Stimulated activated CD4-positive, alpha-beta T cell treated with anti-CD3 and anti-CD28 coated beads, Interleukin-1b, Interleukin-23, amount 100 ng/mL, for 1 hour (primary cell): ENCODE measurements at places on chromosomes 6 and 20.

GRCh38 chr6:18036781-18037180, 49.3 kb upstream of the KIF13A start:
- DNase-seq = no peak

DNA sequence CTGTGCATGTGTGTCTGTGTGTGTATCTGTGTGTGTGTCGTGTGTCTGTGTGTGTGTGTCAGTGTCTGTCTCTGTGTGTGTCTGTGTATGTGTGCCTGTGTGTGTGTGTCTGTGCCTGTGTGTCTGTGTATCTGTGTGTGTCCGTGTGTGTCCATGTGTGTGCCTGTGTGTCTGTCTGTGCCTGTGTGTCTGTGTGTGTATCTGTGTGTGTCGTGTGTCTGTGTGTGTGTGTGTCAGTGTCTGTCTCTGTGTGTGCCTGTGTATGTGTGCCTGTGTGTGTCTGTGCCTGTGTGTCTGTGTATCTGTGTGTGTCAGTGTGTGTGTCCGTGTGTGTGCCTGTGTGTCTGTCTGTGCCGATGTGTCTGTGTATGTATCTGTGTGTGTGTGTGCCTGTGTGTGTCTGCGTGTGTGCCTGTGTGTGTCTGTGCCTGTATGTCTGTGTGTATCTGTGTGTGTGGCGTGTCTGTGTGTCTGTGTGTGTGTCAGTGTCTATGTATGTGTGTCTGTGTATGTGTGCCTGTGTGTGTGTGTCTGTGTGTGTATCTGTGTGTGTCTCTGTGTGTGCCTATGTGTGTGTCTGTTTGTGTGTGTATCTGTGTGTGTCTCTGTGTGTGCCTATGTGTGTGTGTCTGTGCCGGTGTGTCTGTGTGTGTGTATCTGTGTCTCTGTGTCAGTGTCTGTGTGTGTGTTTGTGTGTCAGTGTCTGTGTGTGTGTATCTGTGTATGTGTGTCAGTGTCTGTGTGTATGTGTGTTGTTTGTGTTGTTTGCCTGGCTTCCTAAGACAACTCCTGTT, 11.6 kb downstream of the SNPH start:
- no peak for DNase-seq

- peak; percentile 44 for DNase-seq
Observed at GRCh38 chr20:49384437-49385434, 97.7 kb downstream of the KCNB1 start.

DNA sequence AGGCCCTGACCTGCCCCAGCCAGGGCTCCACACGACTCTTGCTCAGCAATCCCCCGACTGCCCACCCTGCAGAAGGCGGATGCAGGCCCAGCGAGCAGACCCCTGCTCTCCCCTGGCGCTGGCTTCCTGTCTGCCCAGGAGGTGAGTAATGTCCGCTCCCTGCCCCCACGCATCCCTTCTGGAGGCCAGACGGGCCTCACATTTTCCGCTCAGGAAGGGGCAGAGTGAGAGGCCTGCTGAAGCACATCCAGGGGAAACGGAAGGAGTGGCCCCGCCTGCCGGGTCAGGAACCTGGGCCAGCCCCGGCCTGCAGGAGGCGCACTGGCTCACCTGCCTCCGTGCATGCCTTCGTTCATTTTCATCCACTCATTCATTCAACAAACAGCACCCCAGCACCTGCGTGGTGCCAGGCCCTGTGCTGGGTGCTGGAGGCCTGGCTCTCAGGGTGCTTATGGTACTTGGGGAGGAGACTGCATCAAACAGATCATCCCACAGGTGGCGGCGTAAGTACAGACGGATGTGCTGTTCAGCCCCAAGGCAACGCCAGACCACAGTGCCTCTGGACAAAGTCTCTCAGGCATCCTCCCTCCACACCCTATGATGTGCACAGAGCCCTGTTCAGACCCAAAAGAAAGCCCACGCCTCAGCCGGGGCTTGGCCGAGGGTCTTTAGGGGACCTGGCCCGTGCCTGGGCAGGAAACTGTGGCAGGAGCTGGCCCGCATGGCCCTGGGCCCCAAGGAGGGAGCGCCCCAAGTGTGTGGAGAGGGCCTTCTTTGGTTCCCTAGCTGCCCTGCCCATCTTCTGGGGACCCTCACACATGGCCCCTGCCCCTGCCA, 112.1 kb downstream of the ASXL1 start:
- DNase-seq = no peak

DNA sequence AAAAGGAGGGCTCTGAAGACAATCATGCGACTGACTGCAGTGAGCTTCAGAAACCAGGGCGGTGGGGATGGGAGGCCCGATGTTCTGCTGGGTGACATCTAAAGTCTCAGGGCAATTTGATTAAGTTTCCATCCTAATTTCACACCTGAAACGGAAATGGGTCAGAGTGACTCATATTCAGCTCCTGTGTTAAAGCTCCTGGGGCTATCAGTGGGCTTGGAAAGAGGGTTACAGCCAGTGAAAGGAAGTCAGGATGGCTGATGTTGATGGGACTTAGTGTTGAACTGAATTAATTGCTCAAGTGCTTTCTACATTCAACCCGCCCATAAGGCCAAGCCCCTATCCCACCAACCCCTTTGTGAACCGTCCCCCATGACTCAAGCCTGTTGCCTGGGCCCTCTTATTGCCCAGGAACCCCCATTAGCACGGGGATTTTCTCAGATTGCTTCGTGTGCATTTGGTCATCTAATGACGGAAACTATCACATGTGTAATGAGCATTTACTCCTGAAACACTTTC, 47.1 kb upstream of the TBC1D7 start:
- no peak for DNase-seq

DNA sequence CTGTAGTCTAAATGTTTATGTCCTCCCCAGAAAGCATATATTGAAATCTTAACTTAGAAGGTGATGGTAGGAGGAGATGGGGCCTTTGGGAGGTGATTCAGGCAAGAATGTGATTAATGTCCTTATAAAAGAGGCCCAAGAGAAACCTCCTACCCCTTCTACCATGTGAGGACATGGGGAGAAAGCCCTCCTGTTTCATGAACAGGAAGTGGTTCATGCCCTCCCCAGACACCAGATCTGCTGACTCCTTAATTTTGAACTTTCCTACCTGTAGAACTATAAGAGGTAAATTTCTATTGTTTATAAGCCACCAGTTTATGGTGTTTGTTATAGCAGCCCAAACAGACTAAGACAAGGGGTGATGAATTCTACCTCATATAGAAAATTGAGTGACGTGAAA, 8.7 kb upstream of the ECT2L start:
- DNase-seq = no peak

DNA sequence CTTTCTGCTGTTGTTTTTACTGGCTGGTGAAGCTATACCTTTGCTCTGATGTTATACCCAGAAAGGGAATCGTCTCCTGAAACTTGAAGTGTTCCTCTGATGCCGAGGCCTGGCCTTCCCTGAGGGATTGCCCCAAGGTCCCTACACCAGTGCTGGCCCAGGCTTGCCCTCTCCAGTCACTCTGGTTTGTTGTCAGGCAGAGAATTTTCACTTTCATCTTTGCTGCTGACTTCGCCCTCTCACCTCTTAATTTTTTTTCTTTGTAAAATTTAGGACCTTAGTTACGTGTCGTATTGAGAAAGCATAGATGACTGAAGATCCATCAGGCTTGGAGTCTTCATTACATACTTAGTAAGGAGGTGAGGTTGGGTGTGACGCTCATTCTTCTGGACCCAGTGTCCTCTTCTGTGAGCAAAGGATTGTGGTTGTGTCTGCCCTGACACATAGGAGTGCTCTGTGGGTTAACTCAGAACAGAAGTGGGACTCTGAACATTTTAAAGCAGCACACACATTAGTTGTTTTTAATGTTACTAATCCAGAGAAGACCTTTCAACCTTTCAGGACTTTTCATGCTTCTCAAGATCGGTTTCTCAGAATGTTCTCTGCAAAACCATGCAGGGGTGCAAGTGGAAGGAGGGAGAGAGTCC, 45.4 kb downstream of the TULP4 start:
- no peak for DNase-seq

DNA sequence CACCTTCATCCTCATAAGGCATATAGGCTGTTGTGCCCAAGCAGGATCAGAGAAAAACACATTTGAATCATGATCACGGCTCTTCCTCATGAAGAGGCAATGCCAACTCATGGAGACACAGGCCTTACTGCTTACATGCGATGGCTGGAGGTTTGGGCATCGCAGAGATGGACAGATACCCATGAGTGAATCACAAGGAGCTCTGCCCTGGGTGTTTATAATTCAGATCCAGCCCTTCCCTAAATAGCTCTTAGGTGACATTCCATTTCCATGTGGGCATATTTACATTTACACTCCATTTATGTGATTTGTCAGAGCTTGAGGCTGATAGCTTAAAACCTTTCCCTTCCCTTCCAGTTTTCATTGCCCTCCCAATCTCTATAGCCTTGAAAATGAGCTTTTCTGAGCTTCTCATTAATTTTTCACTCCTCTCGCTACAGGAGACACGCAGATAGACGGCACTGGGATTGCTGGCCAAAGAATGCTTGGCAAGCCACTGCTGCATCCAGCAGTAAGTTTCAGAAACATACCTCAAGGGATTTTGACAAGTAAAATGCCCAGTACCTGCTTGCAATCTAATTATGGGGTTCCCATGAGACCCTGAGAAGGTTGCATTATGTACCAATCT, 249.1 kb downstream of the TBC1D7 start:
- no peak for DNase-seq

DNA sequence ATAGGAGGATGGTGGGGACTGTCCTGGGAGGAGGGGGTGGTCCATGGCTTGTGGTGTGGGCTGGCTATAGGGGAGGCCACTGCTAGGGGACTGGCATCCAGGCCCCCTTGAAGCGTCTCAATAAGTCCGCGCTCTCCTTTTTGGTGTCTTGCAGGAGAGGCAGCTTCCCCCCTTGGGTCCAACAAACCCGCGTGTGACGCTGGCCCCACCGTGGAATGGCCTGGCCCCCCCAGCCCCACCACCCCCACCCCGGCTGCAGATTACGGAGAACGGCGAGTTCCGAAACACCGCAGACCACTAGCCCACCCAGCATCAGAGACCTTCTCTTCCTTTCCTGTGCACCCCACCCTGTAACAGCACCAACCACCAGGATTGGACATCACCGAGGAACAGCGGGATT, 2.8 kb upstream of the ZBTB9 start:
- no peak for DNase-seq

DNA sequence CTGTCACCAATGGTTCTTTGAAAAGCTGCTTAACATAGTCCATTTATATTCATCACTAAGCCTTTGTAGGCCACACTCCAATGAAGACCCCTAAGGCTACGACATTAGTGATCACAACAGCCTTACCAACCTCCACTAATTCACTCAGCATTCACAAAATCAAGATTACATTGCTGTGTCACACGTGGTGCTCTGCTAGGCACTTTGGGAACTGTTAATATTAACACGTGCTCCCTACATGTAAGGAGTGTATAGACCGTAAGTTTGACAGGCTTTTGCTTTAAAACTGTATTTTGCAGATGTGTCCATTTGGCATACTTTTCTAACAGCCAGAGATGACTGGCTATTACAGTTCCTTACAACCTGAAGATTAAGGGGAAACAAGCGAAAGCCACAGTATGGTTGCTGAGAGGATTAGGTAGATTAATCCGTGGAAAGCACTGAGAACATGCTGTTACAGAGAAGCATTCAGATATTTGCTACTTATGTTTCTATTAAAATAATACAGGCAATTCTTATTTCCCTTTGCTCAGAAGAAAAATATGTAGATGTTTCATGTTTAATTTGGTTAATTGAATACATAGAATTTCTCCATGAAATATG, 69.7 kb downstream of the SAMD3 start:
- DNase-seq = no peak

GRCh38 chr6:60754879-60755278, 1531.1 kb downstream of the KHDRBS2 start:
- DNase-seq = no peak

- DNase-seq = no peak
Observed at GRCh38 chr6:15322184-15322583, 76.3 kb downstream of the JARID2 start.

- DNase-seq = no peak
Observed at GRCh38 chr20:55684578-55684977, 320.7 kb downstream of the CBLN4 start.

DNA sequence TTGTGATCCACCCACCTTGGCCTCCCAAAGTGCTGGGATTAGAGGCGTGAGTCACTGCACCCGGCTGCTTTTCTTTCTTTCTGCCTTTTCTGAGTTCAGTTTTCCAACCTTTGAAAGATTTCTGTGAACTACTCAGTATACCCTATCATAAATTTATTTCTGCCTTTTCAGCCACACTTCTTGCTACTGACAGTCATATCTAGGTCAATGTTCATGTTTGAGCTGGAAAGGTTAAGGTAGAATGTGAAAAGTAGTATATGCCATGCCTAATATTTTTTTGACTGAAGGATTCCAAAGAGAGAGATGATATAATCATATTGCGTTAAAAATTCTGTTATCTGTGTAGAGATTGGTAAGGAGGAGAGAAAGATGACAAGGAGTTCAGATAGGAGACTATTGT, 25.9 kb upstream of the CEP162 start:
- no peak for DNase-seq

- DNase-seq = no peak
Observed at GRCh38 chr6:31158863-31159855, 770 bp downstream of the TCF19 start.

DNA sequence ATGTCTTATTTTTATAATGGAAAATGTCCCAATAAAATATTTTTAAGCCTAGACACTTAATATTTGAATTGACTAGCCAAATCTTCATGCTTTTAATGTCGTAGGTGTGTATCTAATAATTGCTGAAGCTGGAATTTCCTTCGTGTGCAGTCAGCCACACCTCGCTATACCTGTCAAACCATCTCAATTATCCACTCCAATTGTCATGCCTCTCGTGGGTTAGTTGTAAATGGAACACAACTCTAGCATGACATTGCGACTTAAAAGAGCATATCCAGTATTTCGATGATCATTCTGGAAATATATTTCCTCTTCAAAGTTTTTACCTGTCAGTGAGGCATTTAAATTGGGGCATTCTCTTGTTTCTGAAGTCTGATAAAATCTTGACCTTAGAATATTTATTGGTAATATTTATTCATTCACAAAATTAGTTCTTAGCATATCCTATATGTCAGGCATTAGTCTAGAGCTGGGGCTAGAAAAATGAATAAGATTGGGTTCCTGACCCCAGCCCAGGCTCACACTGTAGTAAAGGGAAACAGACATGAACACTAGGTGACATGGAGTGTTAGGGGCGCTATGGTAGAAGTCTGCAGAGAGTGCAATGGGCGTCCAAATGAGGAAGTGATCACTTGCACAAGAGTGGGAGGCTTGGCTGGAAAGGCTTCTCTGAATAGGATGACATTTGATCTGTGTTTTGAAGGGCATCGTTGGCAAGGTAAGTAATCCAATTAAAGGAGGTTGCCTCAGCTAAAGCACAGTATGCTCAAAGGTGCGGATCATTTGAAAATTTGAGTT, 11.0 kb upstream of the CFAP206 start:
- no peak for DNase-seq

GRCh38 chr6:24140591-24140990, 14.6 kb downstream of the NRSN1 start:
- DNase-seq = no peak

GRCh38 chr6:13600036-13600435, 15.1 kb upstream of the NOL7 start:
- DNase-seq = no peak

GRCh38 chr6:135004399-135004798, 50.2 kb downstream of the HBS1L start:
- DNase-seq = no peak
